ENCODE measurements at places on chromosomes 16 and 17. TPM values are rescaled to one million over a fixed set of nuclear protein-coding genes. Genes with fewer than 3 reads are reported as not detected.

DNA sequence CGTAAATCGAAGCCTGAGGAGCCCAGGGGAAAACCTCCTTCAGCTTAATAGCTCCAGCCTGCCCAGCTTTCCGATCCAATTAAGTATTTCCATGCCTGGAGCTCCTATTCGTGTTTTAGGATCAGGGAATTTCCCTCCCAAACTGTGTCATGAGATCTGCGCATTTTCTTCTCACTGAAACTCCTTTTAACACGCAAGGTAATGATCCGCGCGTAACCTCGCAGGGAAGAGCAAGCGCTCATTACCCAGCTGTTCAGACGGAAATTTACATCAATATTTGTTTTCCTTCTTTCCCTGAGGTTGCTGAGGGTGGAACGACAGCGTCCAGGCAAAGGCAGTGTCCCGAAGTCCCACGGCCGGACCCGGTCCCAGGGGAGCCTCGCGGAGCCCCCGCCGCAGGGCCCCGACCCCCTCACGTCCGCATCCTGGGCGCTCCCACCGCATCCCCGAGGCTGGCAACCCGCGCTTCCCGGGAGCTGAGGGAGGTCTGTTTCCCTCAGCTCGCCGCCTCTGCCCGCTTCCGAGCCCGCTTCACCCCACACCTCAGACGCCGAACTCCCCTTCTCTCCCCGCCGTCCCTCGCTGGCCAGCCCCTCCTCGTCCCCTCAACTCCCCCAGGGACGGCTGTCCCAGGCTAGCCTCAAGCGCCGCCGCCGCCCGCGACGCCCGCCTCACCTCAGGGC is 415 bp downstream of the ABCA5 start:
- DNase-seq = peak; percentile 6
- no peaks in the 10 kb centered on the region for H3K27me3 ChIP-seq
- peak overlapping the region; percentile 53 for H3K4me3 ChIP-seq
- H3K27ac ChIP-seq = peak overlapping the region; percentile 75
- peaks cover 20% of the 10 kb centered on the region for H3K4me1 ChIP-seq

The CNGB1 gene
- total RNA-seq = not detected

DNA sequence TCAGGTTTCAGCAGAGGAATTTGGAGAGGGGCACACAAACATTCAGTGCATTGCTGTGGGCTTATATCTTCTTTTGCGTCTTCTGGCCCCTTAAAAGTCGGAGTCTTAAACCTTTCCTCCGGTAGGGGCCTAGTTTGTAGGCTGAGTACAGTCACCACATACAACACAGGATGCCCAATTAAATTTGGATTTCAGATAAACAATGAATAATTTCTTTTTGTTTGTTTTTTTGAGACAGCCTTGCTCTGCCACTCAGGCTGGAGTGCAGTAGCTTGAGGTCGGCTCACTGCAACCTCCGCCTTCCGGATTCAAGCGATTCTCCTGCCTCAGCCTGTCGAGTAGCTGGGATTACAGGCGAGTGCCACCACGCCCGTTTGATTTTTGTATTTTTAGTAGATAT is 26.7 kb upstream of the ADORA2B start:
- H3K4me3 ChIP-seq = no peak overlapping the region
- no peaks in the 10 kb centered on the region for H3K36me3 ChIP-seq
- H3K4me1 ChIP-seq = no peaks in the 10 kb centered on the region
- no peaks in the 10 kb centered on the region for H3K27me3 ChIP-seq
- H3K27ac ChIP-seq = no peak overlapping the region

GRCh38 chr17:60744355-60744966 is 66.8 kb downstream of the BCAS3 start:
- no peaks in the 10 kb centered on the region for H3K4me1 ChIP-seq
- DNase-seq = no peak
- H3K27me3 ChIP-seq = no peaks in the 10 kb centered on the region

DNA sequence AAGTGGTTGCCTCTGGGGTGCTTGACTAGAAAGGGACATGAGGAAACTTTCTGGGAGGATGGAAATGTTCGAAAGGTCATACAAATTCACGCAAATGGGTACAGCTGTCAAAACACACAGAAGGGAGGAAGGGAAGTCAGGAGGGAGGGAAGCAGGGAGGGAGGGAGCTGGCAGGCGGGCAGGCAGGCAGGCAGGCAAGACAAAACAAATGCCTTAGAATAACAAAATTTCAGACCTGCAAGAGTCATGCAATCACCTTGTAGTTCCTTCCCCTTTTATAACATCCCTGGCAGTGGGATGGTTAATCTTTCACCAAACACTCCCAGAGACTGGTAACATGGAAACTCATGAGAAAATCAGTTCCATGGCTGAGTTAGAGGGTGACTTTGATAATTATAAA is 189.2 kb downstream of the STX8 start:
- H3K27ac ChIP-seq = no peak overlapping the region
- no peaks in the 10 kb centered on the region for H3K36me3 ChIP-seq
- no peak for DNase-seq

DNA sequence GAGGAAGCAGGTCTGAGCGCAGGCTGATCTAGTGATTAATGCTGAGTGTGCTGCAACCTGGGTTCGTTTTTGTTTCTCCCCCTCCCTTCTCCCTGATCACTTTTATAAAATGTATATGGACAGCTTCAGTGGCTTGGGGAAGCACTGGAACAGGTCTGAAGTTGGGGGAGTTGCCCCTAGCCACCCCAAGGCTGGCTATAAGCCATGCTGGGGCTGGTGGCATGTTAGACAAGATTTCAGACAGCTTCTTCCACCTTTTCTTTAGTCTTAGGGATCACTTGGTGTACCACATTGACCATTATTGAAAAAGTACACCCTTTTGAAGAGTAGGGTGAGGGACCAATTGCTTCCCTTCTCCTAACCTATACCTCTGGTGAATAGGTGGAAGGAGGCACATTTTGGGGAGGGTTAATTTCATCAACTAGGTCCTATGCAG is 3.8 kb upstream of the VAC14 start:
- no peaks in the 10 kb centered on the region for H3K36me3 ChIP-seq
- no peak for DNase-seq
- H3K4me3 ChIP-seq = no peak overlapping the region

The KRTAP9-2 gene
- total RNA-seq = not detected
